GM06990 (cell line): ENCODE measurements at places on chromosomes 5 and 9.

- DNase-seq: no peak
Measured at GRCh38 chr9:136328011-136328621, 777 bp downstream of the GPSM1 start.

DNA sequence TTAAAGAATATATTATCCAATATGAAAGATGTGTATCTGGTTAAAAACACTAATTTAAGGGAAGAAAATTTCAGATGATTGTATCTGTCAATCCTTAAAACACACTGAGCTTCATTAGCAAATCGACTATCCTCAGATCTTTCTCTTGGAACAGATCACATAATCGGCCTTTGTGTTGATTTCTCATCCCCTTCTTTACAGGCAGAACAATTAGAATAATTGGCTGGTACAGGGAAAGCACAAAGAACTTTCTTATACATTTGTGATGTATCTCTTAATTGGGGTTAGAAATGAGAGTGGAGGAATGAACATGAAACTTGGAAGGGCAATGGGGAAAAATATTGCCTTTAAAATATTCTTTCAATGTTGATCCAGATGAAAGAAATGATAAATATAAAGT, 662.1 kb downstream of the TLE4 start:
- no peak for DNase-seq

DNA sequence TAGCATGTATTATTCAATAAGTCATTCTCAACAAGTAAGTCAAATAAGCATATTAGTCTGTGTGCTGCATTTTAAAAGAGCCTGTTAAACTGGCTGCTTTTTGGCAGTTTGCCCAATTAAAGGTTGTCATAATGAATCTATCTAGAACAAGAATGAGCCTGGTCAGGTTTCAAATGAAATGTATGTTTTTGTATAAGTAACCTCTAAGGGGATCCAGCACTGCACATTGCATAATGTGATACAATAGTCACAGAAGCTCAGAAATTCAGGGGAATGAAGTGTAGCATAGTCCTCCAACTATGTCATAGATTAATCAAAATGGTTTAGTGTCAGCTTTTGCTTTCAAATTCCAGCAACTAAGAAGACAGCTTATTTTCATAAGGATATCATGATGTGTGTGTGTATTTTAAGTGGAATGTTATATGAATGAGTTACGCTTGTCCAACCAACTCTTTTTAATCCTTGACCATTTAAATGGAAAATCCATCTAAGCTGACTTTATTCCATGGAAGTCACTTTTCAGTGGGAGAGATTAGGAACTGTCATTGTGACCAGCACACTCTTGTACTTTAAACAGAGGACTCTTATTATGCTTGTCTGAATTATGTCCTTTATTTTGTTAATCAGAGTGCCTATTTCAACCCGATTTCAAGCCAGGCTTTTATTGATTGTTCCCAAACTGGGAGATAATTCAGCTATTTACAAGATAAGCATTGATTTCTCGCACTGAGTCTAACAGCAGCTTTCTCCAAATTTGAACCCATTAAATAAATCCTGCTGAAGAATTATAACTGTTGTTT, 283.9 kb upstream of the ADAMTSL1 start:
- no peak for DNase-seq

- no peak for DNase-seq
Measured at GRCh38 chr9:106700676-106701075, 162.3 kb upstream of the ZNF462 start.
